Activated naive CD4-positive, alpha-beta T cell (primary cell): ENCODE measurements at places on chromosomes 11 and 22.

- no peak for DNase-seq
Measured at GRCh38 chr11:92225125-92225567, 528 bp downstream of the FAT3 start.

DNA sequence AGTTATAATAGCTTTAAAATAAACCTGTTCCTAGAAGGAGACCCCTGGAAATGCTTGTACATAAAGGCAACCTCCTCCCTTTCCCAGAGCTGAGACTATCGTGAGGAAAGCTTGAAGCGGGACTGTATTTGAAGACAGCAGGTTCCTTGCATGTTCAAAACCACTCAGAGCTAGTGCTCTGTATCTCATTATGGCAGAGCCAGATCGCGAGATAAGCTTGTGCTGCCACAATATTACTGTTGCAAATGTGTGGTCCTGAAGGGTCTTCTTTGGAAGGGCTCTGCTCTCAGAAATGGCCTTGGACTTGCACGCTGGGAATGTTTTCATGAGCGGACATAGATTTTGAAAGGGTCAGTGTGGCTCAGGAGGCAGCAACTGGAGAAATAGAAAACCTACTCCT lies 168.2 kb downstream of the KIRREL3 start:
- DNase-seq = no peak

DNA sequence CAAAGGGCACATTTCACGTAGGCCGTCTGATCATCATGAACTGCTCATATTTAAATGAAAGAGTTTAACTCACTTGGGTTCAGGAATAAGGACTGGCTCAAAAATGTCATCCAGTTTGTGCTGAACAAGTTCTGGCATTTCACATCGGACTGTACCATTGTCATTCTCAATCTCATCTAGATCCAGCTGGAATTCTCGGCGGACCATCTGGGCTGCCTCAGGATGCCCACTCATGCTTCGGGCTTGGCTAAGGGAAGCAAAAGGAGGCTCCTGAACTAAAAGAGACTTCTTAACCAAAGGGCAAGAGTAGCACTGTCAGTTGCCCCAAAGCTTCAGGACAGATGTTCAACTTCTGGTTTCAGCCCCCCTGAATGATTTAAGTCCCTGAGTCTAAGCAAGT lies 40.2 kb downstream of the F2 start:
- no peak for DNase-seq

DNA sequence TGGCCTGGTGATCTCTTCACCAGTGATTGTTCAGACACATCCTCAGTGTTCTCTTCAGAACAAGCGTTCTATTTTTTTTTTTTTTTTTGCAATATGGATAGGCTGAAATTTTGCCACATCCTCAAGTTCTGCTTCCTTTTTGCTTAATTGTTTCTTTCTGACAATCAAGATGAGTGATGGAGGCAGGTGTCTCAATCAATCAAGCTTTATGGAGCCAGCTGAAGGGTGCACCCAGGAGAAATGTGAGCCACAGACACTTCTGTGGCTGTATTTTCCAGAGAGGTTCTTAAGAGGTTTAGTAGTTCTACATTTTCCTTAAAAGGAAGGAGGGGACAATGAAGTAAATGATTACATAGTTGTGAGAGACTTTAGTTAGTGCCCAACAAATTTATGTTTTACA lies 43.9 kb upstream of the ASPHD2 start:
- no peak for DNase-seq

DNA sequence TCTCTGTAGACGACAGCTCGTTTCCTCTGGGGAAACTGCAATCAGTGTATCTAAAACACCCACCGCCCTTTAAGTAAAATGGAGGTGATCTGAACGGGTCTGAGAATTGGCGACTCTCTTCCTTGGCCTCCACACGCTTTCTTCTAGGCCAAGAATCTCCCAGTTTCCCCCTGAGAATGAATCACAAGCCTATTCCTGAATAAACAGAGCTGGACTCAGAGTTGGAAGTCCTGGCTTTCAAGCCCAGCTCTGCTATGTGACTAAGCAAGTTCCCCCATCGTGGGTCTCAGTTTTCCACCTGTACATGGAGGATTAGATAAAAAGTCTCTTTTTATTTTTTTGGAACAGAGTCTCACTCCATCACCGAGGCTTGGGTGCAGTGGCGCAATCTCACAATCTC lies 200.4 kb downstream of the MN1 start:
- no peak for DNase-seq

- DNase-seq = no peak
Measured at GRCh38 chr11:117559698-117560097, 232.0 kb downstream of the CEP164 start.

GRCh38 chr11:12863605-12864121 lies 145.5 kb upstream of the RASSF10 start:
- no peak for DNase-seq
